Uterus (tissue), 4 donors: ENCODE measurements at places on chromosomes 16 and 17. TPM values are rescaled to one million over a fixed set of nuclear protein-coding genes. Genes with fewer than 3 reads are reported as not detected.

The OR1F1 gene
- not detected for total RNA-seq

- DNase-seq, result no peak
Measured at GRCh38 chr17:12509801-12510200, 155.9 kb upstream of the MYOCD start.

GRCh38 chr16:2190659-2191445, 5.6 kb downstream of the CASKIN1 start:
- DNase-seq, result no peak

GRCh38 chr17:78855561-78856165, 15.0 kb upstream of the USP36 start:
- DNase-seq, result no peak

GRCh38 chr17:3739422-3740124, 15.9 kb downstream of the HASPIN start:
- DNase-seq, result no peak
